ENCODE measurements at places on chromosomes 16 and 17.

- DNase-seq = no peak
Measured at GRCh38 chr16:55496509-55497145, 12.2 kb upstream of the LPCAT2 start.

- no peak for DNase-seq
Measured at GRCh38 chr17:954431-955164, 25.0 kb downstream of the NXN start.

- no peak for DNase-seq
Measured at GRCh38 chr17:17844500-17844899, 7.7 kb upstream of the SREBF1 start.

GRCh38 chr16:3443108-3444031 lies at the start of the genes NAA60 and ZNF597:
TSS of gene NAA60 (plus strand) at chr16:3443680. CDS start at chr16:3476228, 32,548 bp downstream.
TSS of gene ZNF597 (minus strand) at chr16:3443504. CDS start at chr16:3443153, 351 bp downstream.
- DNase-seq = peak; percentile 83

DNA sequence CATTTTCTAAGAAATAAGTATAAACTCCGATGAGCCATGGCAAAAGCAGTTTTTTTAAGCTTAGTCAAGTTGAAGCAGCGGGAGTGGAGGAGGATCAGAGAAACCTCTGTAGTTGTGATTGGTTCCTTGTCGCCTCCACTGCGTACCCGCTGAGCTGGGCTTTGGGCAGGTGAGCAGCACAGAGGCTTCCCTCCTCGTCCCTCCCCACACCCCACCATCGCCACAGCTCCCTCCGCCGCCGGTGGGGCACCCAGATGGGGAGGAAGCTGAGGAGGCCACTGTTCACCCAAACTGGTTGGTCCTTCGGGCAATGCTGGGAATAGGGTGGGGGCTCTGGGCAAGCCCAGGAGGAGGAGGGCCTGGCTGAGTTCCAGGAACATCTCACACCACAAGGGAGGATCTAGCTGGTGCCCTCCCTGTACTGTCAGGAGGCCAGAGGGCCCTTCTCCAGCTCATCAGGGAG lies 5.2 kb upstream of the MRPL38 start:
- no peak for DNase-seq

GRCh38 chr17:3935140-3935542 lies 18.9 kb upstream of the P2RX1 start:
- peak; percentile 29 for DNase-seq

DNA sequence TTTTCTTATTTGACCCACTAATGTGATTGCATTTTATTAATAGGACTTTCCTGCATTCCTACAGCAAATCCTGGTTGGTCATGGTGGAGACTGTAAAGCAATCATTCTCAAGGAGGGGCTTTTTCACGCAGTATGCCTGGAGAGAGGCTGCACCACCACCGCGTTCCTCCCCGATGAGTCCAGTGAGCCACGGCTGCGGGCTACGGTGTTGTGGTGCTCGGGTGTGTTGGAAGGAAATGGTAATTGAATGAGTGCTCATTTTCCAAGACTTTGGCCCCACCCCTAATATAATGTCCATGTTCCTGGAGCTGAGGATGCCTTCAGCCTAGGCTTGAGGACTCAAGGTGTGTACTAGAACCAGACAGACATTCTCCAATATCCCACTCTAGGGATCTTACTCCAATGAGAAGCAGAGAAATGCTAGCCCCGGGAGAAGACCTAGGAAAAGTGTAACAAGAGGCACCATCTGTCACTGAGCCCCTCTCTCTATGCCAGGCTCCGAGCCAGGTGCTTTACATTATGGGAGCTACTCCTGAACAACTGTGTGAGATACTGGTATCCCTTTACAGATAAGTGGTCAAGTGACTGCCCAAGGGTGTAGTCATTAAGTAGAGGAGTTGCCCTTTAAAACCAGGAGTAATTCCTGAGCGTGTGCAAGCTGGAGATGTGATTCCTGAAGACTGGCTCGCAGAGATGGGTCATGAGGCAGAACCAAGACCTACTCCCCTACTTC lies 39.4 kb downstream of the HEATR6 start:
- DNase-seq = no peak

DNA sequence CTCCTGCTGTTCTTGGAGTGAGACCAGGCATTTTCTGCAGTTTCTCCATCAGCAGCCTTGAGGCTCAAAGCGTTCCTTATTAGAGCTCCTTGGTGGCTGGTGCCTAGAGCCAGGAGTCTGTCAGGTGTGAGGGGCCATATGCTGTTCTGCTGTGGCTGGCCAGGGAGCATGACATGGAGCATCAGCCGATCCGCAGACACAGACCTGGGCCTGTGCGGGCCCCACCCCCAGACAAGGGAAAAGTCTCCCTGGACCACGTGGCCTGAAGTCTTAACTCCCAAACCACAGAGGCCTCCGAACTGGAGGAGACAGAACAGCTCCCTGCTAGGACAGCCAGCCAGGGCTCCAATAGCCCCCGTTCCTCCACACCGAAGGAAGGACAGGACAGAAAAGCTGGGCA lies 162.7 kb upstream of the CIBAR2 start:
- DNase-seq = no peak

DNA sequence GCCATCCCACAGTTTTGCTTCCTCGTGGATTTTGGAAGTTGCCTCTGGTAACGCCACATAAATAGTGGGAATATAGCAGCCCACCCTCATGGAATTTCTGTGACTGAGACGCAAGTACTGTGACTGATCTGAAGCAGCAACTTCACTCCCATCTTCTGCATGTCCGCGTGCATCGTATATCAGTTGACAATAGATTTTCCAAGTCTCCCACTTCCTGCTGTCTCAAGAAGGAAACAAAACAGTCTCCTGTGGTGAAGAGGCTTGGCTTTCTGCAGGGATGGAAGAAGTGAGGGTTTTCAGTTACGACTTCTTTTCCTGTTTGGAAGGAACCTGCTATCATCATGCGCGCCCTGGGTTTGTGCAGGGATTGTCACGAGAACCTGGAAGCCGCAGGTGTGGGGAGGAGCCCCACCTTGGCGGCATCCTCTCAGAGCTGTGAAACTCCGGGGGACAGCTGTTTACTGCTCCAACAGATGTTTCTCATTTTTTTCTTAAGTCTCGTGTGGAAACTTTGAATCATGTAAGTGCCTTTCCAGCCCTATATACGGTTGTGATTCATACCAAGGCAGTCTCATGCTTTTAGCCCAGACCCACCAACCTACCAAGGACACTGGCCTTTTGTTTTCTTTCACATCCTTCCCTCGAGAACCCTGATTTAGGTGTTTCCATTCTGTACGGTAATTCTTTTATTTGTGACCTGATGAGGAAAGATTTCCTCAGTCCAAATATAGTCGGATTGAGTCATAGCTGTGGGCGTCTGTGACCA lies 57.5 kb downstream of the WIPI1 start:
- no peak for DNase-seq

DNA sequence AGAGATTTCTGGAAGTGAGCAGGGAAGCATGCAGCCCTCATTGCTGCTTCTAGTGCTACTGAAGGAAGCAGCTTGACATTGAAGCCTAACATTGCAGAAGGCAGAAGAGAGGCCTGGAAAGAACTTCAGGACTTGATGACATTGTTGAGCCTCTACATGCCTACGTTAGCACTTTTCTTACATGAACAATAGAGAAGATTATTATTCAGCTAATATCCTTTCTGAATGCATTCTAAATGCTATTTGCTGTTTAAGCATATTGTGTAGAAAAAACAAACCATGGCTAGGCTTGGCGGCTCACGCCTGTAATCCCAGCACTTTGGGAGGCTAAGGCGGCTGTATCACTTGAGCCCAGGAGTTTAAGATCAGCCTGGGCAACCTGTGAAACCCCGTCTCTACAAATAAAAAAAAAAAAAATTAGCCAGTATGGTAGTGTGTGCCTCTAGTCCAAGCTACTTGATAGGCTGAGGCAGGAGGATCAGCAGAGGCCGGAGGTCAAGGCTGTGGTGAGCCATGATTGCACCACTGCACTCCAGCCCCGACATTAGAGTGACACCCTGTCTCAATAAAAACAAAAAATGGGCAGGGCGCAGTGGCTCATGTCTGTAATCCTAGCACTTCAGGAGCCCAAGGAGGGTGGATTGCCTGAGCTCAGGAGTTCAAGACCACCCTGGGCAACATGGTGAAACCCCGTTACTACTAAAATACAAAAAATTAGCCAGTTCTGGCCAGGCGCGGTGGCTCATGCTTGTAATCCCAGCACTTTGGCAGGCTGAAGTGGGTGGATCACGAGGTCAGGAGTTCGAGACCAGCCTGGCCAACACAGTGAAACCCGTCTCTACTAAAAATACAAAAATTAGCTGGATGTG lies 2.2 kb upstream of the AURKB start:
- no peak for DNase-seq

DNA sequence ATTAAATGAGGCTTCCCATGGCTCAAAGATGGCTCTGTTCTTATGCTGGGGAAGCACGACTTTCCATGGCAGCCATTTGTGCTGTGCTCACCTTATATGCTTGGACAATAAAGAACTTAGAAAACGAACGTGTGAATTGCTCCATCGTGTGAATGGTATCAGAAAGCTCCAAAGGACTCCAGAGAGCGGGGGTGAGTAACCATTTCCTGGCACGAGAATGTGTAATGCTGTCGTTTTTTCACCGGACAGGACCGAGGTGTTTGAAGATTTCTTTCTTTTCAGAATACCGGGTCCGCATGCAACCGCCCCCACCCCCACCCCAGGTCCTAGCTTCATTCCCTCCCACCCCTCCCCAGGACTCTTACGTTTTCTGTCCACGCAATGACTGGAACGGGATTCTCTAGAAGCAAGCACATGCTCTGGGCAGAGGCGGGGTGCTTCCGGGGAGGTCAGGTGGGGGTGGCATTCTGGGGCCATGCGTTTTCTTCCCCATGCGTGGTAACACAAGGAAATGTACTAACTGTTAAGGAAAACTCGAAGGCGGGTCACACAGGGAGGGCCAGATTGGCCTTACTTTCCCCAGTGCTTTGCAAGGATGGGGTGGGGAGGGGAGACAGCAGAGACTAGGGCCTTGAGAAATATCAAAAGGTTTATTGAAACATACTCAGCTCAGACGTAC lies 26.2 kb downstream of the GPRC5B start:
- DNase-seq = no peak

- DNase-seq = peak; percentile 81
Measured at GRCh38 chr16:11078812-11079459, 134.6 kb downstream of the CLEC16A start.

- no peak for DNase-seq
Measured at GRCh38 chr16:7338826-7339225, 6.2 kb downstream of the RBFOX1 start.

DNA sequence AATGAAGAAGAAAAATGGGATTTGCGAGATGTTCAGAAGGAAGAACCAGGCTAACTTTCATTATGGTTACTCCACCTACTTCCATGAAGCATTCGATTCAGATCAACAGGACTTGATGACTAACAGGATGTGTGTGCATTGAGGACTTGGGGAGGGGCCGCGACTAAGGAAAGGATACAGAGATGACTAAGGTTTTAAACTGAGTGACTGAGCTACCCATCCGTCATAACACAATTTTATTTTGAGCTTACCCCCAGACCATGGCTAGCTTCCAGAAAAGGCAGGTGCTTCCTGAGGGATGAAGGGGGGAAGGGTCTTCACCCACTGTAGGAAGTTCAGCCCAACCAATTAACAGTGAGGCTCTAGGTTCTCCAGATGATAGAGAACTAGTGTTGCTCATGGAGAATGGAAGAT lies 2.5 kb upstream of the CDYL2 start:
- peak; percentile 36 for DNase-seq

DNA sequence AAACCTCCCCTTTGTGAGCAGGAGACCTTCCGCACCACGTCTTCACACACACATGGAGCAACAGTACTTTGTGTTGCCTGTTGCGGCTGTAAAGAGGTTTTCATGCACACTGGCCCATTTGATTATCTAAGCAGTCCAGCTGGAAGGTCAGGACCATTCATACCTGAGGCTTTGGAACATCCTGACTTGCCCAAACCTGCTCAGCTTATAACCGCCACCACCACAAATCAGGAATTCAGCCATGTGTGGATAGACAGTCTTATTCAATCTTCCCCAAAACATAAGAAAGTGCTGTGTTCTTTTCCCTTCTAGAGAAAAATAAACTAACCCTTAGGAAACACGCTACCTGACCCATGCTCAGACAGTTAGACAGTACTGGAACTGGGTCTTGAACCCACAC lies 81.6 kb upstream of the XYLT1 start:
- no peak for DNase-seq

DNA sequence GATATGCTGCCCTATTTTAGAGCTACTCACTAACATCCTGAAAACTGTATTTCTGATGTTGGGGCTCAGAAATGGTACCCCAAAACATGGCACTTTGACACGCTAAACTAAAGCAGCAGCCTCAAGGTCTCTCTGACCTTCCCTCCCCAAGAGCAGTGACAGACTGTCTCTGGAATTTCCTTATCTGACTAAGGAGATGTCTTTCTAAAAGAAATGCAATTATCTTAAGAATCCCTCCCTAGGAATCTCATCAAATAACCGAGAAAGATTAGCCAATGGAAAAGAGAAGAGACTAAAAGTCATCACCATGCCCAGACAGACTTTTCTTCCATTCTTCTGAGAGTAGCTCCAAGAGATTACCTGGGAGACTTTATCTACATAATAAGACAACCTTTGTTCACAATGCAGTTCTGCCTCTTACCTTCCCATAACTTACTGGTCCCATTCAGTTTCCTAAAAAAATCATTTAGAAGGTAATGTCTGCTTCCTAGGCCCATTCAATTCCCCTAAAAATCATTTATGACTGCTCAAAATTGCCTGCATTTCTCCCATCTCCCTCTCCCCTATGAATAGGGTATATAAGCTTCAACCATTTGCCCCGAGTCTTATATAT lies 123.9 kb downstream of the CPPED1 start:
- DNase-seq = no peak

- DNase-seq = peak; percentile 60
Measured at GRCh38 chr16:48613061-48613957, 3.3 kb upstream of the N4BP1 start.

DNA sequence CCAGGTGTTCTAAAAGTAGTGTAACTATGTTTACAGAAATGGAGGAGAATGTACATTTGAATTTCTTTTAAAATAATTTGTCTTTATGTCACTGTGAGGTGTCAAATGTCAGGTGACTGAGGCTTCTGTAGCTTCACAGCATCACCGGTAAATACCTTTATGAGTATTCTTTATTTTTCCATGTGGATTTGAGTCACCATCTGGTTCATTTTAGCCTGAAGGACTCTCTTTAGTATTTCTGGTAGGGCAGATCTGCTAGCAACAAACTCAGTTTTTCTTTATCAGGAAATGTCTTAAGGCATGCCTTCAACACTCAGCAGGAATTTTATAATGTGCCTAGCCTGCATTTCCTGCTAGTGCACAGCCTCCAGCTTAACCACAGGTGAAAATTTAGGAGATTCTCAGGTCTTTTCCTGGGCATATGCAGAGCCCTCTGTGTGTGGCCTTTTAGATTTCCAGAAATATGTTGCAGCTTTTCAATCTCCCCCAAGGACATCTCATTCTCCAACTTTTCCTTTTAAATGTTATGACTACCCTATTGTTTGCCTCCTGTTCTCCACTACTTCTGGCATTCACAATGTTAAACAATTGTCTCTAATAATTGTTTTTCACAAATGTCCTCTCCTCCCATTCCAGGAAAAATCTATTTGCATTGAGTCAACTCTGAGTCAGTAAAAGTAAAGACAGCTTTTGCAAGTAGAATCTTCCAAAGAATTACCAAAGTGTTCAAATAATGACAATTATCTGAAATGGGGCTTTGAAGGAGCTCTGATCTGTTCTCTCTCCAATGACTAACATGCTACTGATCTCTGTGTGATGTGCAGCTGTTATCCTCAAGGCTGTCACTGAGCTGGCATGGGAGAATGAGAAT lies 239.4 kb upstream of the CPHXL start:
- DNase-seq = no peak

GRCh38 chr17:74770498-74771318 lies 5.4 kb downstream of the NAT9 start:
- no peak for DNase-seq

- DNase-seq = no peak
Measured at GRCh38 chr16:74563828-74564263, 43.1 kb downstream of the GLG1 start.

GRCh38 chr16:58331024-58331707 lies 36.3 kb upstream of the PRSS54 start:
- no peak for DNase-seq
